ENCODE measurements at places on chromosomes 2 and 18. TPM values are rescaled to one million over a fixed set of nuclear protein-coding genes. Genes with fewer than 3 reads are reported as not detected.
A peak's percentile ranks its signal among the peaks of the same experiment; 100 is the strongest.

DNA sequence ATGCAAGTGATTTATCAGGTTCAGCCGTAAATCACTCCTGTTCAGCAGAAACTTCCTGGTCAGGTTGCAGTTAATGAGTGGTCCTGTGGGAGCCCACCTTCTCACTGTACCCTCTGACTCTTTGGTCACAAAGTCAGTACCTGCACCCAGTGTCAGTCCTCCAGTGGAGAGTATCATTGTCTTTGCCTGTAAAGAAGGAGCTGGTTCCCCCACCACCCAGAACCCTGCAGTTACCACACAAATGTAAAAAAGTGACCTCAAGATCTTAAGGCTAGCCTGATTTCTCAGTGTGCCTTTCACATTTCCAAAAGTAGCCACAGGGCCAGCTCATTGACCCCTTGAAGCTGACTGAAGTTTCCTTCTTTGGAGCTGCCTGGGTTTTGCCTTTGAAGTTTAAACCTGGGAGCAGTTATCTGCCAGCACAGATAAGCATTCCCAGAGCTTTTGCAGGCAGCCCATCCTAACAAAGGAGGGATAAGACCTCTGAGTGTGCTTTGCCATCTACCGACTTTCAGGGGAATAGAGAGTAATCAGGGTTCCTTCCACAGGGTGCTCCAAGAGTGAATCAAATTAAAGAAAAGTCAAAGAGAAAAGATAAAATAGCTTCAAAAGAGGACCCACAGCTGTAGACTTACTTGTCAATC is 725.2 kb downstream of the CPS1 start:
- H3K27ac ChIP-seq = no peak overlapping the region
- DNase-seq = no peak
- no peaks in the 10 kb centered on the region for H3K27me3 ChIP-seq
- no peaks in the 10 kb centered on the region for H3K36me3 ChIP-seq
- no peak overlapping the region for H3K4me3 ChIP-seq

ANKRD23 gene
- 4.2 TPM for total RNA-seq

GRCh38 chr2:113875135-113875534 is 14.8 kb upstream of the ACTR3 start:
- peaks cover 47% of the 10 kb centered on the region for H3K4me1 ChIP-seq
- peaks cover 5% of the 10 kb centered on the region for H3K36me3 ChIP-seq
- H3K27me3 ChIP-seq = no peaks in the 10 kb centered on the region
- DNase-seq = no peak

DNA sequence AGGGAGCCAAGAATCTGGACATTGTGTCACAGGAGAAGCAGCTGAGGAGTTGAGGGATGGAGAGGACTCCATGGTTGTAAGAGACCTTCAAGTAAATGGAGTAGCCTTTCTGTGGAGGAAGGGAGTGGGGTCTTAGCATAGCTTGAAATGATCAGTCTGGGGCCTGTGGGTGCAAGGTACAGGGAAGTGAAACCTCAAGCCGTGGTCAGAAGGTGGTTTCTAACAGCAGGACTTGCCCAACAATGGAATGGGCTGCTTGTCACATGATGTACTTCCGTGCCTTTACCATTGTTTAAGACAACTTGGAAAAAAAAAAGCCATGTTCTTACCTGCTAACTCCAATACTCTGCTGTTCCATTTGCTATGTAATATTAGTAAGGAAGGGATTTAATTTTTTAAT is 140.7 kb downstream of the LDLRAD4 start:
- H3K27me3 ChIP-seq = no peaks in the 10 kb centered on the region
- no peaks in the 10 kb centered on the region for H3K4me1 ChIP-seq
- no peak for DNase-seq
- no peak overlapping the region for H3K4me3 ChIP-seq
- no peaks in the 10 kb centered on the region for H3K36me3 ChIP-seq

GRCh38 chr18:56973487-56973886 is 173.4 kb upstream of the BOD1L2 start:
- H3K27me3 ChIP-seq = no peaks in the 10 kb centered on the region
- H3K36me3 ChIP-seq = peaks cover 18% of the 10 kb centered on the region
- no peaks in the 10 kb centered on the region for H3K4me1 ChIP-seq
- no peak overlapping the region for H3K27ac ChIP-seq
- no peak for DNase-seq

COQ10B gene
- total RNA-seq = 17.8 TPM

GRCh38 chr18:53489266-53489665 is 735.2 kb downstream of the MBD2 start:
- H3K27me3 ChIP-seq = no peaks in the 10 kb centered on the region
- no peak overlapping the region for H3K27ac ChIP-seq
- no peaks in the 10 kb centered on the region for H3K36me3 ChIP-seq
- no peak overlapping the region for H3K4me3 ChIP-seq
- H3K4me1 ChIP-seq = no peaks in the 10 kb centered on the region

SKOR2 gene
- total RNA-seq = not detected

DNA sequence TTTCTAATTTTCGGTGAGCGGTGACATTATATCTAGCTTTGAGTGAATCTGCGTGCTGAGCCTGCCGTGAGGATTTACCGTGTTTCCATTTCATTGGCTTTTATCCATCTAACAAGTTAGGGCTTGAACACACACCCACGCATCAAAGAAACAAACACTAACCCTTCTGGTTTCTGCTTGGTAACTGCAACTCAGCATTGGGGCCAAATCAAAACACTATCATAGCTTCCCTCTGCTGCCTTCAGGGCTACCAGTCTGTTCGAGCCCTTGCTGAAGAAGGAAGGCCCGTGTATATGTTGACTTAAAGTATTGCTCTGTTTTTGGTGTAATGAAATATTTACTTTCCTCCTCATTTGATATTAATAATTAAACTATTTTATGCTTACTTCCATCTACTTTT is 227.2 kb downstream of the PHLPP1 start:
- no peak overlapping the region for H3K4me3 ChIP-seq
- H3K4me1 ChIP-seq = peaks cover 10% of the 10 kb centered on the region

LIPG gene
- 0.22 TPM for total RNA-seq

DNA sequence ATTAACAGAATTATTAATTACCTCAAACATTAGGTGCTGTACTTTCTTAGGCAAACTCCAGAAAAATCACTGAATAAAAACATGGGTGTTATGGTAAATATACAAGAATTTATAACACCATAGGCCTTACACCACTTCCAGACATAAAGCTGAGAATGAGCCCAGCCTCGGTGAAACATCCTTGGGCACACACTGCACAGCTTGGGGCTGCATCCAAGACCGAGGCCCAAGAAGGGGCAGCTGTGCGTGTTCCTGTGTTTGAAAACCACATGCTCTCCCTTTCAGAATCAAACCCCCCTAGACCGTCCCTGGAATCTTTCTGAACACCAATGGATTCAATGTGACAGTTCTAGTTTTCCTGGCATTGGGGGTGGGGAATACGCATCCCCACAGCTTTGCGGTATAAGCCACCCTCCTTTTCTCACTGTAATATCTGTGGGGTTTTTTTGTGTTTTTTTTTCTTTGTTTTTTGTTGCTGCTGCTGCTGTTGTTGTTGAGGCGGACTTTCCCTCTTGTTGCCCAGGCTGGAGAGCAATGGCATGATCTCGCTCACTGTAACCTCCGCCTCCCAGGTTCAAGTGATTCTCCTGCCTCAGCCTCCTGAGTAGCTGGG is 12.9 kb downstream of the ERFE start:
- no peak overlapping the region for H3K27ac ChIP-seq
- peaks cover 4% of the 10 kb centered on the region for H3K4me1 ChIP-seq
- H3K27me3 ChIP-seq = no peaks in the 10 kb centered on the region
- DNase-seq = no peak

CCDC85A gene
- total RNA-seq = not detected

COL6A3 gene
- 3.0 TPM for total RNA-seq

GRCh38 chr2:125398738-125399524 is 1257.0 kb upstream of the GYPC start:
- no peak overlapping the region for H3K4me3 ChIP-seq
- no peak overlapping the region for H3K27ac ChIP-seq
- no peaks in the 10 kb centered on the region for H3K4me1 ChIP-seq

DNA sequence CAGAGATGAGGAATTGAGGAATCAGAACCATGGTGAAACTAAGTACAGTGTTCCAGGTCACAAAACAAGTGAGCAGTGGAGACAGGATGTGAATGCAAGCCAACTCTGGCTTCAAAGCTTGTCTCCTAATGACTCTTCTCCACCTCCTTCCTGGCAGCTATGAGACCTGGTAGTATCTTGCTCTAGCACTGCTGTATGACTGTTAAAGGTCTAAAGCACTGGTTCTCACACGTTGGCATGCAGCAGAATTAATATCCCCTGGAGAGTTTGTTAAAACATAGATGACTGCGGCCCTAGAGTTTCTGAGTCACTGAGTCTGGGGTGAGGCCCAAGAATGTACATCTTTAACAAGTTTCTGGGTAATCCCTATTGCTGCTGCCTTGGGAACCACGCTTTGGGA is 63.3 kb downstream of the SUCLG1 start:
- H3K4me3 ChIP-seq = no peak overlapping the region
- no peak overlapping the region for H3K27ac ChIP-seq
- DNase-seq = peak; percentile 22
- H3K36me3 ChIP-seq = no peaks in the 10 kb centered on the region
- H3K27me3 ChIP-seq = no peaks in the 10 kb centered on the region
- no peaks in the 10 kb centered on the region for H3K4me1 ChIP-seq

GRCh38 chr2:96138179-96139145 is at the start of gene ASTL:
Gene ASTL (minus strand): TSS chr2:96138502. CDS start chr2:96138436, 66 bp downstream.
- H3K27me3 ChIP-seq = no peaks in the 10 kb centered on the region
- peaks cover 24% of the 10 kb centered on the region for H3K4me1 ChIP-seq
- no peak within 1 kb of the TSS for H3K4me3 ChIP-seq
- peak within 1 kb of the TSS; percentile 82 for H3K27ac ChIP-seq
- H3K36me3 ChIP-seq = peaks cover 20% of the 10 kb centered on the region

DNA sequence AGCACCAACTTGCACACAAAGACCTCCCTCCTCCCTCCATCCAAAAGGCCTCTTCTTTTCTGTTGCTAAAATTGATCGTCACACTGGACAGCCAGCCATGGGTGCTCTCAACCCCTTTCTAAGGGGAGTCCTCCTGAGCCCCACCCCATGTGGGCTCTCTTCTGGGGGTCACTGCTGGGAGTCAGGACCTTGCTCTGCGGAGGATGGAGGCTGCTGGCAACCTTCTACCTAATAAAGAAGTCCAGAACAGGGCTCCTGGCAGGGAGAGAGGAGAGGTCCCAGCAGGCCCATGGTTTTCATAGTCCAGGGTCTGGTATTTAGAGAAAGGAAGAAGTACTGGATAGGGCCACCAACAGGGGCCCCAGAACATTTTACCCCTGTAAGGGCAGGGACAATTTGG is 67.6 kb upstream of the OTOS start:
- H3K27me3 ChIP-seq = peaks cover 14% of the 10 kb centered on the region
- H3K4me1 ChIP-seq = peaks cover 12% of the 10 kb centered on the region
- no peaks in the 10 kb centered on the region for H3K36me3 ChIP-seq
- no peak overlapping the region for H3K4me3 ChIP-seq
- no peak overlapping the region for H3K27ac ChIP-seq
- no peak for DNase-seq

DNA sequence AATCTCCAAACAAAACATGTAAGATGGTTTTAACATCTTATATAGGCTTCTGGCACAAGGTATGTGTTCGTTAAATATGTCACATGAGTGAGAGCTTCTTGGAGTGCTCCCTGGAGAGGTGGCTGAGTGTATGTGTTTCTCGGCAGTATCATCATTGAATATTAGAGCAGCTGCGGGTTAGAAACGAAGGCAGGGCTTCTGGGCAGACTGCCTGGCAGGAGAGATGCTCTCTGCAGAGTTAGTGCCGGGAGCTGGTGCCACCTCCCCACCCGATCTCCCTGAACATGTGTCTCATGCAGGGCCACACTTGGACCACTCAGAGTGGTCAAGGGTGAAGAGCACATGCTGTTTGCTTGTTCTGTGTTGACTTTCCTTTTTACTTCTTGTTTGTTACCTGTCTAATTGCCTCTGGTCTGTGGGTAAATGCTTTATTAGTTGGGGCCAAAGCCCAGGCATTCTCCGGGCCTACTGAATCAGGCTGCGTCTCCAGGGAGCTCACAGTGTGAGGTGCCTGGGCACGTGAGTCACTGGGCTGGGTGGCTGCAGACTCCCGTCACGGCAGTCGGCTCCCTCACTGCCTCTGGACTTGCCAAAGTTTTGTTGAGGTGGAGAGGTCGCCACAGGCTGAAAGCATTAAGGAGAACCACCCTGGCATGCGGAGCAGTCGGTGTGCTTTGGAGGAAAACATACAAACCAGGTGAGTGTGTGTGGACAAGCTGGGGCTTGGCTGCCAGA is 246.6 kb downstream of the FHOD3 start:
- H3K27me3 ChIP-seq = no peaks in the 10 kb centered on the region
- no peaks in the 10 kb centered on the region for H3K36me3 ChIP-seq
- no peak for DNase-seq

DNA sequence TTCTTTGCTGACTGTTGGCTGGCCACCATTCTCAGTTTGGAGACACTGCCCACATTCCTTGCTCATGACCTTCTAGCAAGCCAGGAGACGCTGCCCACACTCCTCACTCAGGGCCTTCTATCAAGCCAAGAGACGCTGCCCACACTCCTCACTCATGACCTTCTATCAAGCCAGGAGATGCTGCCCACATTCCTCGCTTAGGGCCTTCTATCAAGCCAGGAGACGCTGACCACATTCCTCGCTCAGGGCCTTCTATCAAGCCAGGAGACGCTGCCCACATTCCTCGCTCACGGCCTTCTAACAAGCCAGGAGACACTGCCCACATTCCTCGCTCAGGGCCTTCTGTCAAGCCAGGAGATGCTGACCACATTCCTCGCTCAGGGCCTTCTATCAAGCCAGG is 131.3 kb upstream of the CBLN2 start:
- H3K4me1 ChIP-seq = no peaks in the 10 kb centered on the region
- DNase-seq = no peak
- peaks cover 10% of the 10 kb centered on the region for H3K27me3 ChIP-seq
- no peak overlapping the region for H3K27ac ChIP-seq
- H3K4me3 ChIP-seq = no peak overlapping the region

- H3K4me1 ChIP-seq = no peaks in the 10 kb centered on the region
- DNase-seq = no peak
- peaks cover 19% of the 10 kb centered on the region for H3K27me3 ChIP-seq
- H3K4me3 ChIP-seq = no peak overlapping the region
- no peak overlapping the region for H3K27ac ChIP-seq
Observed at GRCh38 chr18:48157956-48158355, 227.5 kb upstream of the SMAD2 start.

DNA sequence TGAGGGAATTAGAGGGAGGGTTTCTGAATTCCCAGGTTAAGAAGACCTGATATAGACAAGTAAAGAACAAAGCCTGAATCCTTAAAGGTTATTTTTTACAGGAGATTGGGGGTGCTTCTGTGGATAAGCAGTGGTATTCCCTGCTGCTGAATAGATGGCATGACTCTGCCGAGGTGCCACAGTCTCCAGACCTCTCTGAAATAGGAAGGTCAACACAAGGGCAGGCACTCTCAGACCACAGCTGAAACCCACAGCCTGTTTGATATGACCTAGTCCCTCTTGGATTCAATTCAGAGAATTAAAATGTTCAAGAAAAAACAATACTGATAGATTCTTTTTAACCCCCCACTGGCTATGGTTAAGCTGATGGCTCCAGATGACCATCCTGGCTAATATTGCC is 259.3 kb downstream of the PTGR3 start:
- H3K36me3 ChIP-seq = no peaks in the 10 kb centered on the region
- DNase-seq = no peak
- H3K4me3 ChIP-seq = no peak overlapping the region

TFCP2L1 gene
- 0.12 TPM for total RNA-seq

DNA sequence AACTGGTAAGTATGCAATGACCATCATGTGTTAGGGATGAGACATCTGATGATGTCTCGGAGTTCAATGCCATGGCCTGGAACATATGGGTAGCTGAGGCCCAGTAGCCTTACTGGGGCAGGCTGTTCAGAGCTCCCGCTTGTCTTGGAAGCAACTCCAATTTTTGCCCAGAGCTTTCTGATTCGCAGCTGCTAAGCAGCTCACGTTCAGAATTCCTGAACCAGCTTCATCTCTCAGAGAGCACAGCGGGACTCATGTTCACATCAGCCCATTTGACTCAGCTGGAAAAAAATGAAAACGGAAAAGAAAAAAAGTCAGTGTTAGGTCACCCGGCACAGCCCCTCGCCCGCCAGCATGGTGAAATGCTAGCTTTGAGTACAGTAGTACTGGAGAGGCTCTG is 16.8 kb upstream of the LRATD1 start:
- no peaks in the 10 kb centered on the region for H3K36me3 ChIP-seq
- no peak overlapping the region for H3K27ac ChIP-seq
- H3K4me1 ChIP-seq = no peaks in the 10 kb centered on the region

Data from activated naive CD4-positive, alpha-beta T cell treated with anti-CD3 and anti-CD28 coated beads for 36 hours (primary cell).